ENCODE measurements at places on chromosomes 2 and 18.

DNA sequence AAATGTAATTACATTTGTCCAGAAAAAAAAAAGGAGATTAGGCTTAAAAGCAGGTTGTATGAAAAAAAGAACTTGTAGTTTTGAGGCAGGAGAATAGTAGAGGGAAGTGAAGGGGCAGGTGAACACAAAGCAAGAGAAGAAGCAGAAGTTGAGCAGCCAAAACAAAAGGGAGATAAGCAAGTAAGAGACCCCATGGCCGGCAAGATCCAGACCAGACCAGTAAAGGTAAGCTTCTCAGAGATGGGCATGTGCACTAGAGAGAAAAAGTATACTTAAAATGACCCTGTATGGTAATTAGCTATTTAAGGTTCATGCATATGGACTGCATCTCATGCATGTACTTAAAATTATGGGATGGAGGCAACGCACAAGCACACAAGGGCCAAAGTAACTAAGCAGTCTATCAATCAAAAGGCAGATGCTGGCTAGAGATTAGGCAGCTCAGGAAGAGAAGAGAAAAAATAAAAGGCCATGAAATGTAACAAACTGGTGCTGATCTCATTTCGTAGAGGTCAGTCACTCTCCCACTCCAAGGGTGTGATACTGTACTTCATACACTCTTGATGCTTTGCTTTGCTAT, 9.7 kb downstream of the SIGLEC15 start:
- DNase-seq, result no peak

DNA sequence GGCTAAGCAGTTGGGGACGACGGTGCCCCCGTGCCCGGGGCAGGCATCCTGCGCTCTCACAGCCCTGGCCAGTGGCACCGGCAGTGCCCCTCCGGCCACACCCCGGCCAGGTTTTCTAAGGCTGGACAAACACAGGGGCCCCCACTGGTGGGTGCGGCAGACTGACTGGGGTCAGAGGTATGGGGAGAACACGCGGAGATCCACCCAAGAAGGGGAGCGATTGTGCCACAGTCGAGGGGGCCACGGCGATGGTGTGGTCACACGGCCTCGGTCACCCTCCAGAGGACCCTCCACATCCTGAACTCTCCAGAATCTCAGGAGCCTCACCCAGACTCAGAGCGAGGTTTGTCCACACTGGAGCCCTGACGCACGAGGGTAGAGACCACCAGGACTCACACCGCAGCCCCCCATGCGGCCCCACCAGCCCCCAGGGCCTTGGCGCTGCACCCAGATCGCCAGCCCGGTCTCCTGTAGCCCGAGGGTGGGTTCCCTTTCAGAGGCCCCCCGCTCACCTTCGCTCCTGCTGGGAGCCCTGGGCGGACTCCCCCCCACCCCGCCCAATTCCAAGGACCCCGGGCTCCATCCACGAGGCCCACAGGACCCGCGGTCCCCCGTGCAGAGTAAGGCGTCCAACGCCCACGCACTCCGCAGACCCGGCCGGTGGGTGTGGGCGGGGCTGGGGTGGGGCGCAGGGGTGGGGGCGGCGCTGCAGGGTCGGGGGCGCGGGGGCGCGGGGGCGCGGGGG, 15.2 kb downstream of the PDCD1 start:
- no peak for DNase-seq

GRCh38 chr2:3780477-3781402, 77.4 kb downstream of the DCDC2C start:
- DNase-seq, result peak; percentile 68

DNA sequence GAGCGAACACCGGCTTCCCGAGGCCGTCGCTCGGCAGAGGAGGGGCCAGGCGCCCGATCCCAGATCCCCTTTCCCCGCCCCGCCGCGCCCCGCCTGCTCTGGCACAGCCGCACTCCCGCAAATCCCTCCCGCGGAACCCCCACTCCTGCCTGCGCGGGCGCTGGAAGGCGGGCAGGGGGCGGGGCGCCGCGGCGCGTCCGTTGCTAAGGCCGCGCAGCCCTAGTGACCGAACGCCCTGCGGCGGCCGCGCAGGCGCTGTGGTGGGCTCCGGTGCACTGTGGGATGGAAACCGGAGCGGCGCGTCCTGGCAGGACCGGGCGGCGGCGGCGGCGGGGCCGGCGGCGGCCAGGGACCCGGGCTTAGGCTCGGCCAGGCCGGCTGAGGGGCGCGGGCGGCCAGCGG, at the start of gene TRAF3IP1:
Gene TRAF3IP1, plus strand, starts transcription at position 273 of the 402 bp plus-strand sequence. CDS start 145 bp downstream, outside the sequence.
- DNase-seq, result peak; percentile 96

GRCh38 chr2:223114170-223114569, 62.2 kb downstream of the KCNE4 start:
- DNase-seq, result no peak

- DNase-seq, result no peak
Measured at GRCh38 chr2:99618579-99619097, 128.8 kb upstream of the REV1 start.

DNA sequence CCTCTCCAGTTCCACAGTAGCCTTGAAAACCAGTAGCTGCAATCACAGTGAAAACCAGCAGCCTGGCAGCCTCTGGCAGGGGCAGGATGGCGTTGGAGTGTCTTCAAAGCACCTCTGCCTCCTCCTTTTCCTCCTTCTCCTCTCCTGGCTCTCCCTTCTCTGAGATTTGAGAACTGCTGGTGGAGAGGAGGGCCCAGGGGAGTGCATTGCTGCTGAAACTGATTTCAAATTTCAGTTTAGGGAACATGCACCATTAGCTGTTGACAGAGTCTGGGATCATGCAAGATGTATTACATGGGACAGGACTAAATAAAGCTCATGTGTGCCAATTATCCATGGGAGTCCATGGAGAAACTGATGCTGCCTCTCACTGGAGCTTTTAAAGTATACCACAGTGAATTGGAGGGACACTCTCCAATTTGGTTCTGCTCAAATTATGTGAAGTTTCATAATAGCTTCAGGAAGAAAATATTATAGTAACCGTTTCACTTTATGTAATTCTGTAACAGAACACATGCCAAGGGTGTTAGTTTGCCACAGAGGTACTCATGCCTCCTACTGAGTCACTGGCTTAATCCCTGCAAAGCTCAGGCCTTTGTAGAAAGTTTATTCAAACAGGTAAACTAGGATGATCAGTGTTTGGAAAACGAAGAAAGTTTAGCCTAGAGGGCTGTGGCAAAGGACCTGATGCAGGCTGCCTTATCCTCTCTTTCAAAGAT, 146.1 kb downstream of the PRPF40A start:
- no peak for DNase-seq

- peak; percentile 58 for DNase-seq
Measured at GRCh38 chr2:30113617-30114293, 33.1 kb upstream of the YPEL5 start.

DNA sequence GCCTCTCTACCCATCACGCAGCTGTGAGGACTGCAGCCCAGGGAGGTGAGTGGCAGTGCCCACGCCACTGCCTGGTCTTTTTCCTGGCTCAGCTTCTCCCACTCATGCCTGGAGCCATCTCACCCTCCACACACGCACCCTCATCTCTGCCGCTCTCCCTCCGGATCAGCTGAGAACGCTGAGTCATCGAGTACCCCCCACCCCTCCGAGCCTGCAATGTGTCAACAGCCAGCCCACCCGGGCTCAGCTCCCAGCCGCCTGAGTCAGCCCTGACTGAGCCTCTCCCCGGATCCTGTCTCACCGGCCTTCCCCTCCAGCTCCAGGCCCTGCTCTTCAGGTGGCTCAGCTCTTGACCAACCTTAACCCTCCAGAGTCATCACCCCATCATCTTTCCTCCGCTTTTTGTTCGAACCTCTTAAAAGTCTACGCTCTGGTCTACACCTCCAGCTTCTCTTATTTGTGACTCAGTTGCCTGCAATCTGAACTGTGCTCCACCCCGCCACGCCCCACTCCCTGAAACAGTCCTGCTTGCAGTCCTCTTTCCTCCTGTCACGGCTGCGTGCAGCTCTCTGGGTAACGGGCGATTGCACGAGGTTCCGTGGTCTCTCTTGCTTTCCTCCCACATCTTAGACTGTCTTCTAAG, 94.4 kb upstream of the ASAP2 start:
- peak; percentile 62 for DNase-seq

DNA sequence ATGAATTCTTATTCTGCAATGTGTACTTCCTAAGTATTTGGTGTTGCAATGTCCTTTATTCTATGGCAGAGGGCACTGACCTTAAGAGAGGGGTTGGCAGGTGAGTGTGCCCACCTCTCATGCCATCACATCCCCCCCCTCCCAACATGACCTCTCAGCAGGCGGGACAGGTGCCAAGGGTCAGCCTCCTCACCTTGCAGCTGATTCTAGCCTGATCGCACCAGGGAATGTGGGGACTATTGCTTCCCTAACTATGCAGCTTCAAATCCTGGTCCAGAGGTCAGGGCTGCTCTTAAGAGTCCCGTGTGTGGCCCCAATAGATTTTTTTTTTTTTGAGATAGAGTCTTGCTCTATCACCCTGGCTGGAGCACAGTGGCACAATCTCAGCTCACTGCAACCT, 9.5 kb downstream of the HJURP start:
- DNase-seq, result no peak

Measured in 8988T (cell line).